Activated T-helper 9 cell treated with anti-CD3 and anti-CD28 coated beads, Interleukin-2, amount 50 U/mL, for 16 hours (primary cell): ENCODE measurements at places on chromosomes 4 and X.

DNA sequence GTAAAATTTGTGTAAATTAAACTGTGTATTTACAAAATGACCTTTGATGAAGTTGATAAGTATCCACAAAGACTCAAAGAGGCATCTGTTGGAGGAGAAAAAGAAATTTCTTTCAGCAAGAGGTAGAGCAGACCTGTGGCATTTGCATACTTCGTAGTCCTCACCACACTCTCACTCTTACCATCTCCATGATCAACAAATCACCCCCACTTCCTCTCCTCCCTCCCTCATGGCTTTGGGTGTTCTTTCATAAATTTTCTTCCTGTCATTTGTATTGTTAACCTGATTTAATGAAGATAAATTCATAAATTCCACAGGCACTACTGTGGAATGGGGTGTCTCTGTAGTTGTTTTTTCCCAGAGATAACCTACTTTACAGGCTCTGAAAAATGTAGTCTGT lies 366.5 kb downstream of the ZNF674 start:
- no peak for DNase-seq

- DNase-seq, result peak; percentile 2
These were observed 53.0 kb downstream of the CHST7 start for GRCh38 chrX:46626566-46626965.

DNA sequence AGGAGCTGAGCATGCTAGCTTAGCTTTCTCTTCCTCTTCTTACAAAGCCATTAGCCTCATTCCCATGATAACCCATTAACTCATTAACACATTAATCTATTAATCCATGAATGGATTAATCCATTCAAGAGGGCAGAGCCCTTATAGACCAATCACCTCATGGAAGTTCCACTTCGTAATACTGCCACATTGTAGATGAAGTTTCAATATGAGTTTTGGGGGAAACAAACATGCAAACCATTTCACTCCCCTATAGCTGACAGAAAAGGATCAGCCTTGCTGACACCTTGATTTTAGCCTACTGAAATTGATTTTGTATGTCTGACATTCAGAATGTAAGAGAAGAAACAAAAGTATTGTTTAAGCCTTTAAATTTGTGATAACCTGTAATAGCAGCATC lies 251.8 kb upstream of the GALNTL6 start:
- DNase-seq, result no peak

- no peak for DNase-seq
These were observed 106.3 kb upstream of the BOD1L1 start for GRCh38 chr4:13733817-13734216.

DNA sequence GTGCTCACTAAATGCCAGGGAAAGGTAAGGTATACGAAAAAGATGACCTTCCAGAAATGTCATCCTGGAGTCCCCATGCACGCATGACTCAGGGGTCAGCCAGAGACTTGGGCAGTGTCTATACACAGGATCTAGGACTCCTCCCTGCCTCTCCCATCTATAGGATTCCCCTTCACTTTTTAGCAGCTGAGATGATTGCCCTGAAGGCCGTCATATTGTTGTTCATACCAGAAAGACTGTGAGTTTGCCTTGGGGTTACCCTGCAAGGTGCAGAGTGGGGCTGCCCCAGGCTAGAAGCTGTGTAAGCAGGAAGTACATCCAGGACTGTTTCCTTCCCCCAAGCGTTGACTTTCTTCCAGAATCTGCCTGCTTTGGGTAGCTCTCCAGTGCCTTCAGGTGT lies 55.1 kb upstream of the MAMLD1 start:
- no peak for DNase-seq

DNA sequence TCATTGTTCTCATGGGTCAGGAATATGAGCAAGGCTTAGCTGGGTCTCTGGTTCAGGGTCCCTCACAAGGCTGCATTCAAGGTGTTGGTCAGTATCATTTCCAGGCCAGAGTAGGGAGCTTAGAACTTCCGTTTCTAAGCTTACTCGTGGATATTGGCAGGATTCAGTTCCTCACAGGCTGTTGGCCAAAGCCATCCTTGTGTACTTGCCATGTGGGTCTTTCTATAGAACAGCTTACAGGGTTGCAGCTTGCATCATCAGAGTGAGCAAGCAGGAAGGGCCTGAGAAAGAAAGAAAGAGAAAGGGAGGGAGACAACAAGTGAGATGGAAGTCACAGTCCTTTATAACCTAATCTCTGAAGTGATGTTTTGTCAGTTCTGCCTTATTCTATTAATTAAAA lies 5.1 kb upstream of the LIMCH1 start:
- no peak for DNase-seq

- no peak for DNase-seq
These were observed 85.8 kb downstream of the DCLK2 start for GRCh38 chr4:150164055-150164454.

GRCh38 chr4:18689308-18690115 lies 668.0 kb upstream of the LCORL start:
- no peak for DNase-seq

DNA sequence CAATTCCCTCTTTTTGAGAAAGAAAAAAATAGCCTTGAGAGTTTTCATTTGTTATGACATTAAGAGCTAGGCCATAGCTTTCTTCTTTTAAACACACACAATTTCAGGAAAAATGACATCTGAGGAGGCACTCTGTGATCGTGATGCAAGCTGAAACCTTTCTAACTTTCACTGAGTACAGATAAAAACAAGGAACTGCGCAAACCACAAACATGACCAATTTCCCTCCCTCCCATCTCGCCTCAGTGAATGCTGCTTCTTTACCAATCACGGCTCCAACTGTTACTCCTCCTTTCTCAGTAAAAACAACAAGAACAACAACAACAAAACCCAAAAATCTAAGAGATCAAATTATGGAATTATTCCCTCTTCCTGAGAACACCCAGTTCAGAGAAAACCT lies 626.8 kb downstream of the TLL1 start:
- no peak for DNase-seq

GRCh38 chr4:8316251-8316771 lies 46.8 kb downstream of the HTRA3 start:
- no peak for DNase-seq

DNA sequence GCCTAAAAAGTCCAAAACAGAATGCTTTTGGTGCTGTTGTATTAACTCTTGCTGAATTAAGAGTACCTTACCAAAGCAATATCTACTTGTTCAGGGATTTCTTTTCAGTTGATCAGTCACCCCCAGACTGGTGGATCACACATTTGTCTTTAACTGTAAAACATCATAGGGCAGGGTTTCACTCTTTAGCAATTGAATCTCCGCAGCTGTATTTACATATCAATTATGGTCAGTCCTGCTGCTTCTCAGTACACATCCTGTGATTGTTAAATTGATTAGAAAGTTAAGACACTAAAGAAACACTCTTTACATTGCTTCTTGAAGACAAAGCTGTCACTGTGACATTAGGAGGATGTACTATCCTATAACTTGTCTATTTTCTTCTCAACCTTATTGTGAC lies 277.1 kb upstream of the ADGRL3 start:
- DNase-seq, result no peak

DNA sequence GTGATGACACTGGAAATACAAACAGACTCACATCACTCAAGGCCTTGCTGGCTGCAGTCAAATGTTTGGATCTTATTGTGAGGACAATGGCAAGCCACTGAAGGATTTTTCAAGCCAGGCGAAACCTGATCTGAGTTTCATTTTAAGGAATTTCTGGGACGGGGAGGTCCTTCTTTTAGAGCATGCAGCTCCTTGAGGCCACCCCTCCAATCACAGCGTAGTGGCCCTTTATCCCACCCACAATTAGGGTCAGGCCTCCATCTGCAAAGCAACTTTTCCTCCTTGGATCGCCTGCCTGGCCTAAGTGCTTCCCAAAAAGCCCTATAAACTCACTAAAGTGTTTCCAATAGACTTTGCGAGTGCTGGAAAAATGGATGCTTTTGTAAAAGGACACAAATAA lies 115.5 kb downstream of the EFHC2 start:
- no peak for DNase-seq

DNA sequence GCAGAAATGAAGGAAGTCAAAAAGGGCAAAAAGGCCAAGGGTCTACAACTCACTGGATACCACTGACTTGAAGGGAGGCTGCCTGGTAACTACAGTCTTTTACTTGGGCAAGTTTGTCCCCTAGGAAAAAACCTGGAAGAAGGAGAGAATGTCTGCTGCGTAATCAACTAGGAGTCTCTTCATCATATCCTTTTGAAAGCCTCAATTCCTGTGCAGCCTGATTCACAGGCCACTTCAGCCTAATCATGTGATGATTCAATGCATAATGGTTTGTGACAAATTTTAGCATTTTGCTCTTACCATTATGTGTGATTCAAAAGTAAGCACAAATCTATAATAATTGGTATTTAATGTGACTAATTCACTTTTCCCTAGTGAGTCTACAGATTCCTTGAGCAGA lies 273.6 kb downstream of the FRMPD4 start:
- DNase-seq, result no peak

- DNase-seq, result no peak
These were observed 16.6 kb downstream of the SAT1 start for GRCh38 chrX:23799469-23800065.

- no peak for DNase-seq
These were observed 56.9 kb upstream of the GPRIN3 start for GRCh38 chr4:89364541-89364940.

GRCh38 chrX:51894697-51895336 lies 1.4 kb downstream of the MAGED1 start:
- no peak for DNase-seq

GRCh38 chrX:122134291-122134690 lies 1049.8 kb upstream of the GRIA3 start:
- no peak for DNase-seq

DNA sequence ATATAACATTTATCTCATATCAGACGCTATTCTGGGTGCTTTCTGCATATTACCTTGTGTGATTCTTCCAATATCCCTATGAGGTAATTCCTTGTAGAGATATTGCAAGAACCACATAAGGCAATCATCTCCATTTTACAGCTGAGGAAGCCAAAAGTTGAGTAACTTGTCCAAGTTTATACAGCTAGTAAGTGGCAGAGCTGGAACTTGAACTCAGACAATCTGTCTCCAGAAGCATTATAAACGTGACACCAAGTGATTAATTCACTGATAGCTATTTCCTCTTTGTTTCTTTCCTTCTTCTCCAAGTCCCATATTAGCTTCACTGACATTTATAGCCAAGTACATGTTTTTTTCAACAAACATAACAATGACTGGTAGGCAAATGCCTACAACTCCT lies 7.3 kb downstream of the EMCN start:
- DNase-seq, result no peak

DNA sequence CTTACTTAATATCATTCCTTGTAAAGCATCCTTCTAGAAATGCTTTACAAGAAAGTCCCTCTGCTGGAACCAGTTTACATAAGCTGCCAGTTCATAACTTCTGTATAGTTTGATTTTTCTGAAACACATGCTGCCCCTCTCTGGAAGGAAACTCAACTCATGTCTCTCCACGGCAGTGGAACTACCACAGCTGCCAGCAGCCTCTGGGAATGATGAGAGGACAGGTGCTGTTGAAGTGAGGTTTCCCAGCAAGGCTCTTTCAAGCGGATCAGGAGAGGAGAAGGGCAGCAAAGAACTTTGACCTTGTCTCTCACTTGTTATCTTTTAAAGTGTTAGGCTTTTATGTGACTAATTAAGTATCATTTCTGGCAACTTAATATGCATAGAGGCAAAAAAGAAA lies 7.3 kb downstream of the GRPR start:
- no peak for DNase-seq

GRCh38 chr4:124481123-124481522 lies 231.4 kb downstream of the ANKRD50 start:
- no peak for DNase-seq

DNA sequence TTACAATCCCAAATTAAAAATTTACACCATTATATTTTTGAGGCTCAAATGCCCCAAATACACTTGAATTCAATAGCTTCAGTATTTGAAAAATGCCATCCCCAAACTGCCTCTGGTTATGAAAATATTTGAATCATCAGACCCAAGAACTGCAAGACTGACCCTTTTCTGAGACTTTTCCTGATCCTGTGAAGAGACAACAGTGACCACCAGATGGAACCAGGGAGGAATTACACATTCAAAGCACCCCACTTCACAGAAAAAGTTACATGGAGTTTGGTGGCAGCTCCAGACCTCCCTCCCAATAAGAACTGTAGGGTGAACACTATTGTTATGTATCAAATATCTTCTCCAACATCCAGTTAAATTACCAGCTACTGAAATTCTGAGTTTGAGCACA lies 44.0 kb upstream of the SCD5 start:
- no peak for DNase-seq

GRCh38 chrX:53262918-53263394 lies 18.4 kb downstream of the IQSEC2 start:
- DNase-seq, result no peak

- DNase-seq, result no peak
These were observed 3.2 kb upstream of the KLHL34 start for GRCh38 chrX:21661316-21661715.

DNA sequence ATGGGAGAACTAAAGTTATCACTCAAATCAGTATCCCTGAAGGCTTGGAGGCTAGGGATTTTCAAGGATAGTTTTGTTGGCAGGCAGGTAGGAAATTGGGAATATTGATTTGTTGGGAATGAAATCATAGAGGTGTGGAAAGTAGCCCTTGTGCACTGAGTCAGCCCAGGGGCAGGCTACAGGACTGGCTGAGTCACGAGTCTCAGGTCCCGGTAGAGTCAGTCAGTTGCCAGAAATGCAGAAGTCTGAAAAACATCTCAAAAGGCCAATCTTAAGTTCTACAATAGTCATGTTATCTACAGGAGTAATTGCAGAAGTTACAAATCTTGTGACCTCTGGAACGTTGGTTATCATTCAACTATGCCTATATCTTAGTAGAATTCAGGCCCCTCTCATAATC lies 153.1 kb downstream of the GC start:
- DNase-seq, result no peak

DNA sequence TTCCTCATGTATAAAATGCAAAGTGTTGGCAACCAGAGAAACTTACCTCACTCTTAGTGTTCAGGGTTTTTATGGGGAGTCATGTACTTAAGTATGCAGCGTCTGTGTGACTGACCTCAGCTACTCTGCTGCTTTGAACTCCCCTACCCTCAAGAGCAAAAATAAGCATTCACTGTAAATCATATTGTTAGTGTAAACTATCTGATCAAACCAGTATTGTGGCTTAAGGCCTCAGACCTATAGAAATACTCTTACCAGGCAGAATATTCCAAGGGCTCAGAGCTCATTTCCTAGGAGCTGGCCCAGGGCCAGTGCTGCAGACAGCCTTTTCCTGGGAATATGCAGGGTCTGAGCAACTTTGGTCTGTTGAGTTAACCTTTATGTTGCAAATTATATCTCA lies 453.1 kb downstream of the CCSER1 start:
- no peak for DNase-seq

- no peak for DNase-seq
These were observed 1702.3 kb downstream of the STIM2 start for GRCh38 chr4:28562913-28563312.

GRCh38 chr4:101850698-101851097 lies 60.2 kb downstream of the BANK1 start:
- no peak for DNase-seq

- no peak for DNase-seq
These were observed 5.3 kb upstream of the MAMLD1 start for GRCh38 chrX:150357790-150358189.
